ENCODE measurements at places on chromosomes 13 and 19.

GRCh38 chr13:29594710-29595379, 643 bp downstream of the SLC7A1 start:
- DNase-seq = peak; percentile 95

GRCh38 chr19:18388100-18388959, 2.4 kb downstream of the GDF15 start:
- peak; percentile 96 for DNase-seq

- no peak for DNase-seq
Observed at GRCh38 chr19:1472231-1473084, 6.6 kb downstream of the C19orf25 start.

GRCh38 chr13:60707878-60708277, 310.9 kb downstream of the TDRD3 start:
- DNase-seq = no peak

DNA sequence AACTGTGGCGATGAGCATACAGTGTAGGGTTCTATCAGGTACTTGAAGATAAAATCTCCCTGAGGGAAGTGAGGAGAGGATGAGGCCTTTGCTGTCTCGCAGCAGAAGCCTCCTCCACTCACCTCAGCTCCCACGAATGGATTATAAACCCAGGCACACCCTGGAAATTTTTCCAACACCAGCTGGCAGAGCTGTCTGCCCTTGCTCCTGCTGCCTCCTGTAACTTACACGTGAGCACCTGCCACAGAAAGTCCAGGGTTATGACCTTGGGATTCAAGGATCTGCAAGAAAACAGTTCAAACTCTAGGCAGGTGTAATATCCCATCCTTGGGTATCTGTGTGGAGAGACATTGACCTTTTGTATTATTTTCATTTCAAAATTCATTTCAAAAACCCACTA, 70.9 kb upstream of the MYO16 start:
- no peak for DNase-seq

DNA sequence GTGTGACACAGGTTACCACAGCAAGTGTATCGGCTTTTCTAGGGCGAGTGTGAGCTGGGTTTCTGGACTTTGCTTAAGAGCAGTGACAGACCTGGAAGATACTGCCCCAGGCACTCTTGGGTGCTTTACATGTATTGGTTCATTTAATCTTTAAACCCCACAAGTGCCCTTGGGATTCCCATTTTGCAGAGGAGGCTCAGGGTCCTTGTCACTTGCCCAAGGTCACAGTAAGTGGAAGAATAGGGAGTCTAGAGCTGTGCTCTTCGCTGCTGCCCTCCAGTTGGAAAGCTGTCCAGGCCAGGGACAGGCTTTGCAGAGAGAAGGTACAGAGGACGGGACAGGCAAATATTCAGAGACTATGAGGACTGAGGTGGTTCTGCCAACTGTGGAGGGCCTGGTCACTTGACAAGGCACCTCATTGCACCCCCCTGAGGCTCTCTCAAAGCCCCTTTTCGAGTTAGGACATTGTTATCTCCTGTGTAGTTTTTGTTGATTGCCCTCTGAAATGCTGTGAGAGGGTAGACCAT, 42.4 kb downstream of the BBC3 start:
- DNase-seq = no peak

DNA sequence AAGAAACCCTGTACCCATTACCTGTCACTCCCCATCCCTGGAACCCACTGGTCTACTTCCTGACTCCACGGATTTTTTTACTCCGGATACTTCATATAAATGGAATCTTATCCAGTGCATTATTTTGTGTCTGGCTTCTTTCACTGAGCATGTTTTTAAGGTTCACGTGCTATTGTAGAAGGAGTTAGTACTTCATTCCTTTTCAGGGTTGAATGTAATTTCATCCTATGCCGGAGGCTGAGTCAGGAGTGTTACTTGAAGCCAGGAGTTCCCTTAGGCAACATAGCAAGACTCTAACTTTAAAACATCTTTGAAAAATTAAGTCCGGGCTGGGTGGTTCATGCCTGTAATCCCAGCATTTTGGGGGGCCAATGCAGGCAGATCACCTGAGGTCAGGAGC, 17.9 kb upstream of the ELAVL1 start:
- DNase-seq = no peak

DNA sequence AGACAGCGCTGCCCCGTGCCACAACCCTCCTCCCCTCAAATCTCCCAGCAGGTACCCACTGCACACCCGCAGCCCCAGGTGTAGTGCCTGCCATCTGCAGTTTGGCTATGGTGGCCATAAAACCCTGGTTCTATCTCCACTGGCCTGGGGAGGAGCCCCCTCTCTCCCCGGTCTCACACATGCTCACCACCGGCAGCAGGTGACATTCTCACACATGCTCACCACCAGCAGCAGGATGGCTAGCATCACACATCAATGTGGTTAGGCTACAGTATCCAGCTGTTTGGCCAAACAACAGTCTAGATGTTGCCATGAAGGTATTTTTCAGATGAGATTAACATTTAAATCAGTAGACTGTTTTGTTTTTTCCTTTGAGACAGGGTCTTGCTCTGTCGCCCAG, 31.1 kb downstream of the ELL start:
- no peak for DNase-seq

DNA sequence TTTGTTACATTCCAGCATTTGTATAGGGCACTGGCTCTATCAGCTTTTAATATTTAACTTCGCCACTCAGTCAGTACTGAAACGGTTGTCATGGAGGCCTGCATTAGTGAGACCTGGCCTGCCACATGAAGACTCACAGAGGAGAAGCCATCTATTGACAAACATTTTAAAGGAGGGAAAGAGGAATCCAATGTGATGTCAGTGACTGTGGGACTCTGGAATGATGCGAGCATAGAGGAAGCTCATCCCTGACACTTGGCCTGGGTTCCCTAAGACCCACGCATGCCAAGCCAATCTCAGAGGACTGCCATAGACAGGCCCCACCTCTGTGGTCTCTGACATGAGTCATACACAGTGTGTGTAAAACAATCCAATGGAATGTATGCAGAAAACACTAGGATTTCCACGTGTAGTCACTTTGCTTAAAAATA, 7.9 kb upstream of the DPY19L3 start:
- DNase-seq = no peak

DNA sequence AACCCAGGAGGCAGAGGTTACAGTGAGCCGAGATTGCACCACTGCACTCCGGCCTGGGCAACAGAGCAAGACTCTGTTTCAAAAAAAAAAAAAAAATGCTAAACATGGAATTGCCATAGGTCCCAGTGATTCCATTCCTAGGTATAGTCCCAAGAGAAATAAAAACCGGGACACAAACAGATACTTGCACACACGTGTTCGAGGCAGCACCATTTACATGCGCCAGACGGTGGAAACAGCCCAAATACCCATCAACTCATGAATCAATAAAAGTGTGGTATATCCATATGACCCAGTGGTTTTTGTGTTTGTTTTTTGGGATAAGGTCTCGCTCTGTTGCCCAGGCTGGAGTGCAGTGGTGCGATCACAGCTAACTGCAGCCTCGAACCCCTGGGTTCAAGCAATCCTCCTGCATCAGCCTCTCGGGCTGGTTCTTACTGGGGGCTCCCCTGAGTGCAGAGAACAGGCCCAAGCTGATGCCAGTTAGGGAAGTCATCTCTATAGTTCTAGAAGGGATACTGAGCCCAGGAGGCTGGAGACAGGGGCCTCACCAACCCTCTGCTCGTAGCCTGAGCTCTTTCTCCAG, 8.5 kb downstream of the KLF2 start:
- no peak for DNase-seq

DNA sequence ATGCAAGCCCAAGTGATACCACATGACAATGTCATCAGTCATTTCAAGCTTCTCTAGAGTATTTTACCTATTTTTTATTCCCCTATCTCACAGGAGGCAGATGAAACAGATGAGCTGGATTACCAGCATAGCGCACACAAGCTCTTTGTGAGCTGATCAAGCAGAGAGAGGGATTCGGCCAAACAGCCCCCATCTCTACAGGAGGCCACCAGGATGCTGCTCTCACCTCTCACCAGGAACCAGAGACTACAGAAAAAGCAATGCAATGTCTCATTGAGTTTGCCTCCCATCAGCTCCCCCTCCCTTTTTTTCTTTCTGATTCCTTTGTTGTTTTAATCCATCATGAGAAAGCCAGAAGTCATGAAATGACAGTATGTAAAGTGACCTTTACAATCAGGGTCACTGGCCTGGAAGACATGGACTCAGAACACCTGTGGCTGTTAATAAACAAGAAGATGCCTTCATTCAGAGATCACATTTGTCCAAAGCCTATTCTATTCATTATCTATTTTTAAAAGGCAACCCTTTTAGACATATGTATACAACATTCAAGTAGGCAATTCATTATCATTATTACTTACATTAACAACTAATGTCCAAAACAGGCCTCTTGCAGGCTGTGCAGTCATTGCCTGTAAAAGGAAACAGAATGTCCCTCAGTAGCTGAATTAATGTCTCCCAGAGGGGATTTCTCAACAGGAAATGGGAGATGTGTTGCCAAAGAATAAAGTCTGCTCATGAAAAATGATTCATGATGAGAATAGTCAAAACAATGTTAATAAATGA, 656.6 kb downstream of the TBC1D4 start:
- peak; percentile 24 for DNase-seq

GRCh38 chr13:48231933-48232332, 1.1 kb upstream of the ITM2B start:
- no peak for DNase-seq

DNA sequence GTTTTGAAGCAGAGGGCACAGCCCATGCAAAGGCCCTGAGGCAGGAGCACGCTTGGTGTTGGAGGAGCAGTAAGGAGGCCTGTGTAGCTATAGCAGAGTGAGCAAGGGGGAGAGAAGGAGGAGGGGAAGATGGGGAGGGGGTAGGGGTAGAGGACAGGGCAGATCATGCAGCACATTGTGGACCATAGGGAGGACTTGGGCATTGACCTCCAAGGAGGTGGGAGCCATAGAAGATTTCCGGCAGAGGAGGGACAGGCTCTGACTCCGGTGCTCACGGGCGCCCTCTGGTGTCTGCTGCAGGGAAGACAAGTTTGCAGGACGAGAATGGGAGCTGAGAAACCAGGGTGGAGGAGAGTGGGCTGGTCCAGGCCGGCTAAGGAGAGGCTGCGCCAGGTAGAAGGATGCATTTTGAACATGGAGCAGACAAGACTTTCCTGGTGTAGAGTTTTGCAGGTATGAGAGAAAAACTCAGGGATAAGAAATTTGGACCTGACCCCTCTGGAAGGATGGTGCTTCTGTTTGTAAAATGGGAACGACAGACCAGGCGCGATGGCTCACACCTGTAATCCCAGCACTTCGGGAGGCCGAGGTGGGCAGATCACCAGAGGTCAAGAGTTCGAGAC, 13.7 kb upstream of the CREB3L3 start:
- peak; percentile 97 for DNase-seq

DNA sequence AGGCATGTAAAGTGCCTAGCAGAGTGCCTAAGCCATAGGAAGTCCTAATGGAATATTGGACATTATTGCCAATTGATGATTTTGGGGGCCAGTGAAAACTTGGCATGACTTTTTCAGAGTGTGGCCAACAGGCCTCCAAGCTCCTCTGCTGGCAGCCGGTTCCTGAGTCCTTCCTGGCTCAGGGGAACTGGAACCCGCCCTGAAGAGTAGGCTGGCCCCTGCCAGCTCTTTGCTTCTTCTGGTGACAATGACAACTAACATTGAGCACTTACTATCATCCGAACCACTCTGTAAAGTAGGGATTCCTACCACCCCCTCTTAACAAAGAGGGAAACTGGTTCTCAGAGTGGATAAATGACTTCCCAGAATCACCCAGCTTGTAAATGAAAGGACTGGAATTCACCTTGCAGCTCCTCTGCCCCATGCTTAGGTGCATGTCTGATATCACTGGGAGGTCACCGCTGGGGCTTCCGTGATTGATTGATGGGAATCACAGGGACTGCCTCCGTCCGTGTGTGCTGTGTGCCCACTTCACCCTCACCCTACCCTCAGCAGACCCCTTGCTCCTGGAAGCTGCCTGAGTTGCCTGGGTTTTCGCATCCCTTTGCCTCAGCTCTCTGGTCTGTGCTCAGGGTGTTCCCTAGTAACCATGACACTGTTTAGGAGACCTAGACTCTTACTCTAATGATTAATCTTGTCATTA, 50.6 kb downstream of the TNFRSF19 start:
- DNase-seq = no peak

GRCh38 chr13:108573455-108573854, 56.0 kb upstream of the MYO16 start:
- DNase-seq = no peak

DNA sequence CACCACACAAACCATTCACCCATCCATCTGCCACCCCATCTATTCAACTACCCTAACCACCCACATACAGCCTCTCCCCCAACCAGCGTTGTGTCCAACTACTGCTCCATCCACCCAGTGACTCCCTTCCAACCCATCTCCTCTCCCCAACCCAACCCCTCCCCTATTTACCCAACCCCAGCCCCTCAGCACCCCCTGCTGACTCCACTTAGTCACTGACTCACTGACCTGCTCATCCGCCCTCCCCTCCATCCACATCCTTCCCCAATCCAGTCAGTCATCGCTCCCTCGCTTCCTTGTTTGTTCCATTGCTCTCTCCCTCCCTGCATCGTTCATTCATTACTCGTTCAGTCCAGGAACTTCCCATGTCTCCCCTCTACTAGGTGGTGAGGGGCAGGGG, 39.2 kb downstream of the KCNC3 start:
- DNase-seq = no peak

GRCh38 chr19:15072930-15073647, 8.9 kb upstream of the OR1I1 start:
- DNase-seq = no peak

- no peak for DNase-seq
Observed at GRCh38 chr13:75049735-75050335, 432.1 kb downstream of the TBC1D4 start.
